ENCODE measurements at places on chromosomes 12 and 14.

- DNase-seq: no peak
Measured at GRCh38 chr12:3720772-3721171, 32.1 kb downstream of the CRACR2A start.

GRCh38 chr12:7060353-7060954 lies at the start of gene C1S:
C1S (plus strand) TSS chr12:7060718; CDS start chr12:7061913, 1,195 bp downstream.
- DNase-seq: peak; percentile 92

DNA sequence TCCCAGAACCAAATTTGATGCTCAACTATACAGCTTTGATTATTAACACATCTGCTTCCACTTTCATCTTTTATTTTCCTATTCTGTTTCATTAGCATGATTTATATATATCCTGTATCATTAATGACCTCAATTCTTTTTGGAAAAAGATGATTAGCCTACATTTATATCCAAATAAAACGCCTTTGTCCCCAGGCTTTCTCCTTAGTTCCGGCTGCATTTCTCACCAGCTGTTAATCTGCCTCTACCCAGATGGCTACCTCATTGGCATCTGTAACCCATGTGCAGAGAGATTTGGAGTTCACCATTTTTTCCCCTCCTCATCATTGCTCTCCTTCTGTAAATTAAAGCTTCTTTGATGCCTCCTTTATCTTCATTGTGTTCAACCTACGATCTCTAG lies 336.8 kb upstream of the RGS6 start:
- no peak for DNase-seq

- DNase-seq: no peak
Measured at GRCh38 chr14:102504328-102504999, 5.1 kb downstream of the ANKRD9 start.

All from smooth muscle cell of the brain vasculature (primary cell).